Endothelial cell (in vitro differentiated cells): ENCODE measurements at places on chromosomes 4 and X.

- no peak for DNase-seq
Measured at GRCh38 chrX:48834383-48834709, 1.1 kb downstream of the PCSK1N start.

DNA sequence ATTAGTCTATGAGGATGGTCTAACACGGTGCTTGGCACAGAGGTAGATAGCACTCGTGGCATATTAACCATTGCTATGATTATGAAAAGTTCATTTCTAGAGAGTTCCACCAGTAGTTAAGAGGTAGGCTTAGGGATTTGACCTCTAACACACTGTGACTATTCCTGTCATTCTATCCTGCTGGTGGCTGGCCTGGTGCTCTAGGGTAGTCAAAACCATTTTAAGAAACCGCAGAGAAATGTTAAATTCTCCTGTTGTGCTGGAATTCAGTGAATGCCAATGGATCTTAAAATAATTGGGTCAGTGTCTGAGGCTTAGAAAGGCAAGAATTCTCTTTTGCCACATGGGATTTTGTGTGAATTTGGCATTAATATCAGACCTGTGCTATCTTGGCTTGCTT is 53.9 kb downstream of the VGLL1 start:
- DNase-seq: no peak

DNA sequence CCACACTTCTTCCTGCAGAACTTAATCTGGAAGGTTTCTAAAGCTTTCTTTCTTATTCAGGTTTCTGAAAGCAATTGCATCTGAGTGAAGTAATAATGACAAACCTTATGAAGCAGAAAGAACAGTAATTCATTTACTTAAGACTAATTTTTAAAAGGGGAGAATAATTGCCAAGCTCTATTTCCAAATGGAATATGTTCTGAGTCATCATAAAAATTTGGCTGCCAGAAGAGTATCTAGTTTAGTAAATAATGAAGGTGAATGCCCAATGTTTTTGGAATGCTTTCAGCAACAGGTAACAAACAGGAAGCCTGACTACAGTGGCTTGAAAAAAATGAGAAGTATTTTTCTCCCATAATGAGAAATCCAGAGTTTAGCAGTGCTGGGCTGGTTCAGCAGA is 227.3 kb upstream of the TET2 start:
- DNase-seq: no peak

- DNase-seq: no peak
Measured at GRCh38 chr4:109912706-109913595, at the start of gene EGF. Gene EGF (plus strand): TSS chr4:109912883. CDS start chr4:109913336, 453 bp downstream.

GRCh38 chrX:18707426-18708049 is at the start of gene PPEF1:
Gene PPEF1 (plus strand): TSS chrX:18707645. CDS start chrX:18707781, 136 bp downstream.
- DNase-seq: no peak

- DNase-seq: no peak
Measured at GRCh38 chr4:1973218-1973617, 35.6 kb downstream of the NELFA start.

GRCh38 chr4:78464265-78464664 is 87.3 kb upstream of the ANXA3 start:
- DNase-seq: no peak

DNA sequence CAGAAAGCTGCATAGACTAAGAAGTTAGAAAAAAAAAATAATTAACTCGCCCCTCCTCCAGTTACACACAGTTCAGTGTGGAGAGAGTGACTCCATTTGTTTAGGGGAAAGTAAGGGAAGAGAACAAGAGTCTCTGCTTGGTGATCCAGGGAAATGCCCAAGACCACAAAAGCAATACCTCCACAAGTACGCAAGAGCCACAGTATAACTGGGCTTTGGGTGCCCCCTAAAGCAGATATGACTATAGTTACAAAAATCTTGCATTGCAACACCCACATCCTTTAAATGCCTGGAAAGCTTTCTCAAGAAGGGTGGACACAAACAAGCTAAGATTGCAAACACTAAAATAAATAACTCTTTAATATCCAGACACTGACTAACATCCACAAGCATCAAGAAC is 164.2 kb upstream of the NRK start:
- no peak for DNase-seq

DNA sequence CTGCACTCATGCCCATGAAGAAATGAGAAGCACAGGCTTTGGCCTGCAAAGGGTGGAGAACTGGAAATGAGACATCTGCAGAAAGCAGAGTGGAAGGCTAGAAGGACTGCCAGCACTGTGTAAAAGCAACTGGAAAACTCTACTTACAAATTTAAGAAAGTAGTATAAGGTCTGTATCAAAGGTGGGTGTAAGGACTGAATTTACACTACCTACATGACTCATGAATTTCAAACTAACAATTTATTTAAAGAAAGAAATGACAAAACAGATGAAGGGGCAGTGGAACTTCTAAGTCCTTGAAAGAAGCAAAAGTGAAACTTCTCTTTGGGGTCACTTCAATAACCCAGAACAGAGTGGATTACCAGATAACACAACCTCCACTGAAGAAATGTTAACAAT is 71.2 kb downstream of the SLC10A7 start:
- no peak for DNase-seq

DNA sequence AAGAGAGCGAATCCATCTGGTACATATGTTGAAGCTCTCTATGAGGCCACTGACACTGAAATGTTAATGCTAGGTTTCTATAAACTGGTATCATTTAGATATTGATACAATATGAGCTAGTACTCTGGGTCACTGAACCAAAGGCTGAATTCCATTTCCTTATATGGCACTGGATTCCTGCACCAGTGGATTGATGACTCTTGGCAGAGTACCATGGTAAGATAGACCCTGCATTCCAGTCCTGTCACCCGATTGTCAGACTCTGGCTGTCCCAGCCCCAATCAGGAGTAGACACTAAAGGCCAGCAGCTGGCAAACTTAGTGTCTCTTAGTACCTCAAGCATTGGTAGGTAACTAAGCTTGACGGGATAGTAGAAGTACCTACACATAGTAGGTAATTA is 44.0 kb upstream of the EOLA2 start:
- DNase-seq: no peak

GRCh38 chrX:140298960-140299825 is 205.7 kb downstream of the SOX3 start:
- DNase-seq: no peak

GRCh38 chr4:72665171-72665968 is 96.3 kb upstream of the ADAMTS3 start:
- no peak for DNase-seq

DNA sequence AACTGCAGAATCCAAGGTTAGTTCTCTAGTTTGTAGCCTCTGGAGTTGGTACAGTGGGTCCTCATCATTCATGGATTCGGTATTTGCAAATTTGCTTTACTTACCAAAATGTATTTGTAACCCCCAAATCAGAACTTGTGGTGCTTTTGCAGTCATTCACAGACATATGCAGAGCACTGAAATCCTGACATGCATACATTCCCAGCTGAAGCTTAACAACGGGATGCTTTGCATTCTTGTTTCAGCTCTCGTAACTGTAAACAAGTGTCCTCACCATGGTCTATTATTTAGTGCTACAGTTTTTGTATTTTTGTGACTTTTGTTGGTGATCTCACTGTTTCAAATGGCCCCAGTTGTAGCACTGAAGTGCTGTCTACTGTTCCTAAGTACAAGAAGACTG is 16.1 kb downstream of the BEND4 start:
- DNase-seq: no peak

- no peak for DNase-seq
Measured at GRCh38 chrX:7139202-7140081, 8.1 kb upstream of the STS start.

DNA sequence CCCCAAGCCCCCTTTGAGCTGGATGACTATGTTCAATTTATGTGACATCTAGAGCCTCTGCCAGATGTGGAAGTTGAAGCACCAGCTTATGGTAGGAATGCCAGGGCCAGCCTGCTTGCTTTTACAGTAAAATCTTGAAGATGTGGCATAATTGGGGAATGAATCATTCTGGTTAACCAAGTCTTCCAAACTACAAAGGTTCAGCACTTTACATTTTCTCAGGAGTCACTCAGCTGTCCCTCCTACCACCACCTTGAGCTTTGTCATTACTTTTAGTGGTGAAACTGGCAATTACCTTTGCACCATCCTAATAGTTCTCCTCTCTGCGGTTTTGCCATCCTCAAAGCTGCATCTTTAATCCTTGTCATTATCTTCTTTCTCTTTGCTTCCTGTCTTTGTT is 172.2 kb downstream of the HS6ST2 start:
- no peak for DNase-seq

GRCh38 chr4:186949847-186950246 is 226.2 kb upstream of the FAT1 start:
- no peak for DNase-seq

DNA sequence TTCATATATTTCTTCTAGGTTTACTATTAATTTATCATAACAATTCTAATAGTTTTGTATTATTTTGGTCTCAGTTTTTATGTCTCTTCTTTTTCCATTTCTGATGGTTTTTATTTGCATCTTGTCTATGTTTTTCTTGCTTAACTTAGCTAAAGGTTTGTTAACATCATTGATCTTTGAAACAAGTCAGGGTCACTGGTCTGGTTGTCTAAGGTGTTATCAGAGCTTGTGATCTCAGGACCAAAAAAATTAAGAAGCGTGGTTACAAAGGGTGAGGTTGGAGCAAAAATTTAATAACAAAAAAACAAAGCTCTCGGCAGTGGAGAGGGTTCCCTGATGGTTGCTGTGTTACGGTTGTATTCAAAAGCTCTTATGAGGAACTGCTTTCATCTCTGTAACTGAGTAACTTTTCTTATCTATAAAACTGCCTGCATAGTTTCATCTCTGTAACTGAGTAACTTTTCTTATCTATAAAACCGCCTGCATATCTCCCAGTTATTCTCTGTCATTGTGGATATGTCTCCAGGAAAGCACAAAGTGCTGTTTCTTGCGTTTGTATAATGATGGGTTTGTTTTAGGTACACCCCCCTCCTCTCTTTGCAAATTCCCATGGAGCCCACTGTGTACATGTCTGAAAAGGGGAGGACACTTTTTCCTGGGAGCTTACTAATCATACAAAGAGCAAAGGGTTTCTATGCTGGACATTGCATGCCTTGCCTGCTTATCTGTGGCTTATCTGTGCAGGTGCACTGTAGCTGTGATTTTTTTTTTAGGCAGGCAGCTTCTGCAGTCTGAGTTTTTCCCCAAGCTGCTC is 62.4 kb upstream of the UGT2B15 start:
- no peak for DNase-seq

DNA sequence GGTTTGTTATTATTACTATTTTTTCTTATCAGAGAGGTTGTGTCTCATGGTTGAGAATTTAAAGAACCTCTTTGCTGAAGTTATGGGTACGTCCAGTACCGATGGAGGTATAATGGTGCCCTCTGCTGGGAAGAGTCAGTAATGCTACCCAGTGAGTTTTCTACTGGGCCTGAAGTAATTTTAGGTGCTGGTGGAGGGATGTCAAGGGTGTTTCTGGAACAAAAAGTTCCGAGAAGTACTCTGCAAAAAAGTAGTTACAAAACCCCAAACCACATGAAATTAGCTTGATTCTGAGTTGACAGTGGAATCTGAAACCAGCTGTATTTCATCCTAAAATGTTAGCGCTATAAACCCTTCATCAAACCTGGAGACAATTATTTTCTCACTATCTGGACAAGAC is 102.5 kb upstream of the MID1 start:
- DNase-seq: peak; percentile 59

GRCh38 chr4:184298254-184298653 is 80.6 kb upstream of the ENPP6 start:
- no peak for DNase-seq

- DNase-seq: no peak
Measured at GRCh38 chrX:11269006-11269405, 24.2 kb upstream of the AMELX start.

DNA sequence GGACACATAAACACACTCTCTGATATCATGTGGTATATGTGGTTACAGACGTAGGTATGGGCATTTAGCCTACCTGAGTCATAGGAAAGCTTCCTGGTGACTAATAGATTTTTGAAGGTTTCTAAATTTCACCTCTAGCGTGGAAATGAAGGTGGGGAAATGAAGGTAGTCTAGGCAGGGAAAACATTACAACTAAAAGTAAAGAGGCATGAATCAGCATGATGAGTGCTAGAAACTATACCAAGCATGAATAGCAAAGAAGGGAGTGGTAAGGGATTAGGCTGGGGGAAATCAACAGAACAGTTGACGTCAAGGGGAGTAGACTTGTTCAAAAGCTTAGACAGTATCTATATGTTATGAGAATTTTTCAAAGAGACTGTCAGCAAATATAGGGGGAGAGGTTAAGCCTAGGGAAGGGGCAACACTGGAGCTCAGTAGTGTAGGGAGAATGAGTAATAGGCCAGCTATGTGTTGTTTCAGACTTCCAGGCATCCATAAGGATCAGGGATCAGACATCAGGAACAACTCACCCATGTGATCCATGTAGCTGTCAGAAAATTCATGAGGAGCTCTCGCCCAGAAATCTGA is 279.3 kb upstream of the DIPK2B start:
- no peak for DNase-seq

DNA sequence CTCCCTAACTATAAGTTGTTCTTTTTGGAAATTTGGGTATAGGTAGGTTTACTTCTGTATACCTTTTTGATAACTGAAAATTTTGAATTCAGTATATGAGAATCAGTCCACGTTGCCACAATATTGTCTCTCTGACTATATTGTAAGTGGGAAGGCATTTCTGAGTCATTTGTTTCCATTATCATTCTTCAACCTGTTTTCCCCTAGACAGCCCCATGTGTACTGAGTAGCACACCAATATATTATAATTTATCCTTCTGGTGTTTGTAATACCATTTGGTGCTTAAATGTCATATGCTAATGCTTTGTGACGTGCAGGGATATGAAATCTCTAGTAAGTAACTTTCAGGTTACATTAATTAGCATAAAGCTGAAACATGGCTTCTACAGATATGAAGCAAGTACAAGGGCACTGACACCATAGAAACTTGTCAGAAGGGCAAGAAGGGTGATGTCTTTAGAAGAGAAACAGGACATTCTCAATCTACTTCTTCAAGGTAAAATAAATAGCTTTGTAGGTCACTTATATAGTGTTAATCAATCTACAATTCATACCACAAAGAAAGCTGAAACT is 27.7 kb downstream of the PAK3 start:
- no peak for DNase-seq

- DNase-seq: no peak
Measured at GRCh38 chr4:102390438-102390837, 45.2 kb upstream of the SLC39A8 start.

- DNase-seq: no peak
Measured at GRCh38 chrX:69207216-69207615, 42.0 kb upstream of the PJA1 start.

- DNase-seq: no peak
Measured at GRCh38 chr4:153023692-153024394, 87.7 kb downstream of the FHDC1 start.

- no peak for DNase-seq
Measured at GRCh38 chr4:180240670-180241069, 2002.5 kb upstream of the TENM3 start.
